ENCODE measurements at places on chromosomes 2 and 18.

DNA sequence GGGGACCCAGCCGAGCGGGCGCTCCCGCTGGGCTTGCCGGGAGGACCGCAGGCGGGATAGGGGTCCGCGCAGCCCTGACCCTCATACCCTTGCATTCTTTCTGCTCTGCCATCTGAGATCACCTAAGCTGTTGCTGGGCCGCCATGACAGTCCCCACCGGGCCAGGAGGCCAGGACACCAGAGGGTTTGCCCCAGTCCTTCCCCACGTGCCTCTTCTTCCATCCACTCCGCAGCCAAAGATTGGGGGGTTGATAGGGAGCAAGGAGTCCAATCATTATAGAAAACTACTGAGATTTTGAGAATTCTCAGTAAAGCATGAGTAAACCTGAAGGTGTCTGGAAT is 453 bp upstream of the GRB14 start:
- no peak for DNase-seq

DNA sequence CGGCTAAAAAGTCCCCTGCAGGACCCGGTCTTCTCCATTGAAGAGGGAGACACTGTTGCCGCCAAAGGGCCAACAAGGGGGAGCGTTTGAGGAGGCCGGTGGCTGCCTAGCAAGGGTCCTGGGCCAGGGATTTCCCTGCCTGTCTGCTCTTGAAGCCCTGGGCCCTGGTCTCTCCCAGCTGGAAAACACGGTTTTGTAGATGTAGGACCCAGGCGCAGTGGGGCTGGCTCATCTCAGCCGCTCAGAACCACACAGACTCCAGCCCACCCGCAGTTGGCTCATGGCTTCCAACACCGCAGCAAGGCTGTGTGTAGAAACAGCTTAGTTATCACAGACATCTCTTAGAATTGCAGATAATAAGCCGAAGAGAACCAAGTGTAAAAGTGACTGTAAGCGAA is 57.1 kb upstream of the TWIST2 start:
- DNase-seq = no peak

- DNase-seq = no peak
Measured at GRCh38 chr18:40056079-40056692, 1898.8 kb upstream of the PIK3C3 start.

- DNase-seq = no peak
Measured at GRCh38 chr2:56287974-56288373, 104.2 kb downstream of the CCDC85A start.

DNA sequence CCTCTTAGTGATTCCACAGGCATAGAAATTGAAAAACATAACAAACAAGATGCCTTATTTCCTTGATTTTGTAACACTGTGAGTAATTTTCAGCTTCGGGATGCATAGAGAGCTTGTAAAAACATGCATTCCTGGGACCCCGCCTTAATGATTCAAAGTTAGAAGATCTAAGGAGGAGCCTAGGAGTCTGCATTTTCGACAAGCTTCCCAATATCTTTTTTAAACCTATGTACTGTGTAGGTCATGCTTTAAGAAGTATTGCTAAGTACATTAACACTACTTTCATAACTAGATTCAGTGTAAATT is 109.8 kb upstream of the ZNF516 start:
- no peak for DNase-seq

GRCh38 chr18:77043541-77044280 is 88.9 kb downstream of the MBP start:
- no peak for DNase-seq

DNA sequence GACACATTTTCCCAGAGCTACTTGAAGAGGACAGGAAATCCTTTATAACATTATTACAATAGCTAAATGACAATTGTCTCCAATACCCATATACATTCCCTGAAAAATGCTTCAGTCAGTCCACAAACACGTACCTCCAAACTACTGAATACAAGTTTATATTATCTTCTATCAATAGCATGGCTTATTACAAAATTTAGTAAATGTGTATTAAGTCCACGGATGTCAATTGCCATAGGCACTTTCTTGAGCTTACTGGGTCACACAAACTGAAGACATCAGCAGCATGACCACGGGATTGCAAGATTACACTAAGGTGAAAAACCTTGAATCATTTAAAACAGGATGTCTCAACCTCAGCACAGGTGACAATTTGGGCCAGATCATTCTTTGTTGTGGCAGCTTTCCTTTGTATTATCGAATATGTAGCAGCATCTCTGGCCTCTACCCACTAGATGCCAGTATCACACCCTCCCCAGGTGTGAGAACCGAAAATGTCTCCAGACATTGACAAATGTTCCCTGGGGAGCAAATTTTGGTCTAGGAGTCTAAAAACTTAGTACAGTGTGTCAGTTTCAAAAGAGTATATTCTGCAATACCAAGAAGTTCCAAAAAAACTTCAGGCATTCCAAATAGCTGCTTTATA is 1.4 kb downstream of the MBD2 start:
- no peak for DNase-seq

DNA sequence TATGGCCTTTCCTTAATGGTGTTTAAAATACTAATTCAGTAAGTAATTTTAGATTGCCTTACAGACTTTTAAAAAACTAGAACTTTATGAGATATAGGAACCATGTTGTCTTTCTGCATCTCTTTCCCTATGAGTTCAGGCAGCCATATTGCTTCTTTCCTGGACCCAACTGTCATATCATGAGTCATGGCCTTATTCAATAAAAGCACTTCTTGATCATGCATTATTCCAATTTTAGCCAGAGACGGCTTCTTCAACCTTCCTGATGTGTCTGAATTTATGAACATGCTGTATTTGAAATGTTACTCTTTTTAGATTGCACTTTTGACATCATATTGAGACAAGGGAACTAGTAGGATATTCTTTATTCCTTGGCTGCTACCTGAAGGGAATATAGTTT is 65.4 kb upstream of the MAP3K20 start:
- DNase-seq = no peak

GRCh38 chr2:225668606-225669266 is 269.2 kb downstream of the NYAP2 start:
- no peak for DNase-seq

- DNase-seq = peak; percentile 62
Measured at GRCh38 chr2:12176623-12177454, 430.4 kb downstream of the LPIN1 start.

DNA sequence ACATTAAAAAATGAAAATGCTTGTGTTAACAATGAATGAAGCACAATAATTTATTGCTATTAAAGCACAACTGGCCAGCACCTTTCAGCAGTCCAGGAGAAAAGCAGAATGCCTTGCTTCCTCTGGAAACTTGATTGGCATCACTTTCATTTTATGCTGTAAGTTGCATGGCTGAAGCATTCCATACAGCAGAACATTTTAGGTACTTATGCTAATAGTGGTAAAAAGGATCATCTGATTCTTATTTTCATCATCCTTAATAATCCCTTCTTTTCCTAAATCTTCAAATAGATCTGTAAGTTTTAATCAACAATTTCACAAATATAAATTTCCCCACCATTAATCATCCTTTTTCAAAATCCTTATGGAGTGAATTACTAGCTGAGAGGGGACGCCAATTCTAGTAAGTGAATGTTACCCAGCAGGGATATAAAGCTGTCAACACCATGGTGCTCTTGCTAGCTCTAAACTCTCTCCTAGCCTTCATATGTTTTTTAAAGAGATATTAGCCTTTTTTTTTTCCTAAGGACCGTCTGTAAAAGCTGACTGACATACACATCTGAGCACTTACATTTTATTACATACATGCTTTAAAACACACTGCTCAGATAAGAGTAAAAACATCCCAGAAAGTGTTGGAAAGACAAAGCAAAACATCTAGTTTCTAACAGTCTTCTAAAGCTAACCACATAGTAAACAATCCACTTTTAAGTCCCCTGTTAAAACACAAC is 5.3 kb downstream of the SATB2 start:
- DNase-seq = no peak

DNA sequence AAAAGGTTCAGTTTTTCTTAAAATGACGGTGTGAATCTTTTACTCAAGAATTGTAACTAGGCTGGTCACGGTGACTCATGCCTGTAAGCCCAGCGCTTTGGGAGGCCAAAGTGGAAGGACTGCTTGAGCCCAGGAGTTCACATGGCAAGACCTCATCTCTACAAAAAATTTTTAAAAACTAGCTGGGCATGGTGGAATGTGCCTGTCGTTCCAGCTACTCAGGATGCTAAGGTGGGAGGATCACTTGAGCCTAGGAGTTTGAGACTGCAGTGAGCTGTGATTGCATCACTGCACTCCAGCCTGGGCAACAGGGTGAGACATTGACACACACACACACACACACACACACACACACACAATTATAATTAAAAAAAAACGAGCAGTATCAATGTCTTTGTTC is 369.8 kb downstream of the DPP10 start:
- DNase-seq = no peak

DNA sequence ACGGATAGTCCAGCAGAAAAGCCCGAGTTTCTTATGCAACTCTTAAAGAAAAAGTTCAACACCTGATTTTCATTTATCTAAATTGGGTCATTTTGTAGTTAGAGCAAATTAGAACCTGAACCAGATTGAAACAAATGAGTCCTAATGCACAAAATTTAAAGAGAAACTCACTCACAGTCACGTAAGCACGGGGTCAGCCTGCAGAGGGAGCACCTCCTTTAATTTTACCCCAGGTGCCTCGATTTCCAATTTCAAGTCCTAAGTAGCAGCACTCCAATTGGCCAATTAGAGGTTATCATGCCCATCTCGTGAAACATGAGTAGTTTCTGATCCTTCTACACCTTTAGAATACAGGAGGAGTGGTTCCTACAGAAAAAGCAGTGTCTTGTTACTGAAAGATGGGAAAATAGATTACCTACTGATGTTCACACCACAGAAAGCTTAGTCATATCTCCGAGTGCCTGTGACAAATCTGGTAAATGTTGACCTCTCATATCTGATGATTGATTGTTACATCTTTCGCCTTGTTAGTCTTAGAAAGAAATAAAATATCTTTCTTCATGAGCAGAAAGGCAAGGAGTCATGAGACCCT is 1929.8 kb upstream of the LRRTM1 start:
- no peak for DNase-seq

- no peak for DNase-seq
Measured at GRCh38 chr2:23745068-23745725, 181.7 kb downstream of the ATAD2B start.

- no peak for DNase-seq
Measured at GRCh38 chr2:224175538-224175937, 136.5 kb upstream of the SERPINE2 start.

- DNase-seq = no peak
Measured at GRCh38 chr2:223635080-223635479, 32.9 kb upstream of the SCG2 start.

GRCh38 chr2:176553685-176554100 is 284.5 kb downstream of the MTX2 start:
- peak; percentile 74 for DNase-seq
